ENCODE measurements at places on chromosomes 5 and 9.

DNA sequence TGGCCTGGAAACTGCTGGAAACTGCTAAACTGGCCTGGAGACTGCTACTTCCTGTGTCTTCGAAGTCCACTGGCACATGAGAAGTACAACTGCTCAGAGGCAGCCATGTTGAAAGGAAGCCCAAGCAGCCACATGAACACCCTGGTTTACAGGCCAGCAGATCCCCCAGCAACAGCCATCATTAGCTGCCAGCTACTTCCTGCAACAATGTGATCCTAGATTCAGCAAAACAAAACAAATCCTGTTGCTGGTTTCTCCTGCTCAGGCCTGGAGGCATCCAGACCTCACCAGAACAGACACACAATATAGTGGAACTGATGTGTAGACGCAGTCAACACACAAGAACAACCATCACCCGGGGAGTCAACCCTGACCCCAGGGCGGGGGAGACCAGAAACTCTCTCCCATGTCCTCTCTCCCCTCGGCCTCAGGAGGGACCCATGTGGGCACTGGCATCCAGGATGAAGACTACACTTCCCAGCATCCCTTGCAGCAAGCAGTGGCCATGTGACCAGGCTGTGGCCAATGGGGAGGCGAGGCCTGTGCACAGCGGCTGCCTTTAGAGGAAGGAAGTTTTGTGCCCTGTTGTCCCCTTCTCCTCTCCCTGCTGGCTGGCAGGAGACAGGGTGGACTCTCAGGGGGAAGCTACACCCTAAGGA, 9.2 kb upstream of the LCN15 start:
- peak; percentile 16 for DNase-seq

- no peak for DNase-seq
Measured at GRCh38 chr5:1686016-1686802, 113.4 kb downstream of the MRPL36 start.

GRCh38 chr5:173010547-173011464, 27.2 kb downstream of the ATP6V0E1 start:
- DNase-seq = no peak

DNA sequence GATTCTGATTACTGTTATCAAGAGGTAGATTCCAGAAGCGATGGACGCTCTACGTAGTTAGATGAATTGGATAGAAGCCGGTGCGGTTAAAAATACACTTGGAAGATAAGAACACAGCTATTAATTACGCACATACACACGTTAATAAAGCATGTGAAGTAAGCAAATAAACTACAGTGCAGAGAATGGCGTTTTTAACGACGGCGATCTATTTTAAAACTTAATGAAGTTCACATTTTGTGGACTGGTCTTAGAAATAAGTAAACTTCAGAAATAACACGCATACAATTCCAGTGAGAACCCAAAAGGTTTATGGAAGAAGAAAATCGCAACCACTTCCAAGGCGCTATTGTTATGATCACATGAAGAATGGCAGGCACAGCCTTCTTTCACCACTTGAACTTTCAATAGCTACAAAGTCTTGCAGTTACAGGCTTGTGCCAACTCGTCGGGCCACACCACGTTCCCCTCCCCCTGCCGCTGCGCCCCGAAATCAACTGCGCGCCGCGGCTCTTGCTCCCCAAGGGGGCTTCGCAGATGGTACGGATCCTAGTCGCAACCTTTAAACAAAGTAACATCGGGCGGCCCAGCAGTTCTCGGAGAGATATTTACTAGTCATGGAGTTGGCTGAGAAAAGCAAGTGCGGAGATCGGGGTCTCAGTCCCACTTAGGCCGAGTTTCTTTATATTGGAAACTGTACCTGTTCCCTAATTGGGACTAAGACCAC, 866 bp upstream of the SEMA6A start:
- DNase-seq = no peak

DNA sequence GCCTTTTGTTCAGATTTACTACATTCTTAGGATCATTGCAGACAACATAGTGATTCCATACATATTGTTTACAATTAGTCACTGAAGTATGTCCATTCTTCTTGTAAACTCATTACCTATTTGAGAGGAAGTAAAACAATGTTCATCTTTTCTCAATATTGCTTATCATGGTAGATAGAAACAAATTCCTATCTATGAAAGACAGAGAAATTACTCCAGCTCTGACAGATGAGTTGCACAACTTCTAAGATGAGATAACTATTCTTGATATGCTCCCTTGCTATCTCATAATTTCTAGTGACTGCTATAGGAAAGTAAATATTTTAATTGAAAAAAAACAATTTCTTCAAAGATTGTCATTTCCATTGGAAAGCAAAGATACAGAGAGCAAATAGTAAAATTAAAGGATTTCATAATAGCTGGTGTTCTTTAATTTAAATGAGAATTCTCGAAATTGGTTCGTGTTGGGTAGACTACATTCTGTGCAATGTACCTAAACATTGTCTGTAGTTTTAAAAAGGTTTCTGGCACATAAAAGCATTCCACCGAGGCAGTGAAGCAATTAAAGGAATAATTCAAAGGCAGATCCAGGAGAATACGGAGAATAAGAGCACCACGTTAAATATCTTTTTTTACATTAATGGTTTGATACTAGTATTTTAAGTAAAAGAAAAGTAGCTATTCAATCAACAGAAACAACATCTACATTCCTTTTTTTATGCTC, 1029.1 kb upstream of the ACO1 start:
- DNase-seq = no peak

GRCh38 chr9:34500623-34501267, 22.0 kb downstream of the ENHO start:
- peak; percentile 72 for DNase-seq
